AG04450 (cell line): ENCODE measurements at places on chromosomes 12 and 14. TPM values are rescaled to one million over a fixed set of nuclear protein-coding genes. Genes with fewer than 3 reads are reported as not detected.

ACRBP gene
- 0.41 and 0.64 TPM in 2 replicates for polyA plus RNA-seq

AKAP5 gene
- 0.58 and 0.77 TPM in 2 replicates for polyA plus RNA-seq

DHRS4 gene
- polyA plus RNA-seq = 23.0 and 24.6 TPM in 2 replicates

SLC17A8 gene
- not detected in 2 replicates for polyA plus RNA-seq

EML5 gene
- polyA plus RNA-seq = 3.0 and 3.6 TPM in 2 replicates

PRIMA1 gene
- polyA plus RNA-seq = not detected in 2 replicates

ZNF384 gene
- 39.3 and 44.3 TPM in 2 replicates for polyA plus RNA-seq

KLHDC2 gene
- polyA plus RNA-seq = 59.8 and 81.6 TPM in 2 replicates

NIN gene
- 25.1 and 26.9 TPM in 2 replicates for polyA plus RNA-seq

EPYC gene
- polyA plus RNA-seq = 0.11 TPM in 1 of 2 replicates, not detected in the other

PTPN11 gene
- 91.0 and 137 TPM in 2 replicates for polyA plus RNA-seq

KRT86 gene
- polyA plus RNA-seq = 0.04 TPM in 1 of 2 replicates, not detected in the other

TMTC1 gene
- 59.8 and 66.8 TPM in 2 replicates for polyA plus RNA-seq

C12orf76 gene
- 9.2 and 11.4 TPM in 2 replicates for polyA plus RNA-seq

KRT3 gene
- not detected in 2 replicates for polyA plus RNA-seq

SCAF11 gene
- polyA plus RNA-seq = 42.4 and 66.2 TPM in 2 replicates

MAP1LC3B2 gene
- polyA plus RNA-seq = 3.1 and 3.8 TPM in 2 replicates

RIPK3 gene
- 0.09 TPM in 1 of 2 replicates, not detected in the other for polyA plus RNA-seq

RARG gene
- 20.1 and 25.6 TPM in 2 replicates for polyA plus RNA-seq
